ENCODE measurements at places on chromosomes 1 and 21.

DNA sequence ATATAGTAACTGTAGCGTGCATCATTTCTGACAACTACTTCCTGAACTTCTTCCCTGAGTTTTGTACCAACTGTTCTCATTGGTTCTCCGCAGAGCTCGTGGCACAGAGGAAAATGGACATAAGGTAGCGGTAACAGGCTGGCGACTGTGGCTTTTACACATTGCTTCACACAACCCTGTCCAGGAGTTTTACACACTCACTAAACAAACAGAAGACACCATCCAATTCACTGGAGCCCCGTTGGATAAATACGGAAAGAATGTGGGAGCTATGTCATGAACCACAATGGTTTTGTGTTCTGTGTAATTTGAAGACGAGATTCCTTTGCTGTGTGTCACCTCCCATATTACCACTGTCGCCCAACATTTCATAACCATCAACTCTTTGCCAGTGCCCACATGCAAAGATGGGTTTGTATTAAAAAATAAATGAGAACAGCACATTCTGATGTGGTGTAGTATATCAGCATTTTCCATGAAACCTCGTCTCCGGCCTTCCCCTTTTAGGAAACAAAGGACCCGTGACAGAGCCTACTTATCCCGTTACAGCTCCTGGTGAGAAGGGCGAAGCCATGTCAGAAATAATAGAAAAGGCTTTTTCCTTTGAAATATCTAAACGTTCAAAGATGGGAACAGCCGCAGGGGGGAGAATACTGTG lies 47.4 kb upstream of the ENAH start:
- peak; percentile 97 for DNase-seq

GRCh38 chr1:61157468-61157987 lies 75.2 kb downstream of the NFIA start:
- DNase-seq: peak; percentile 70

- DNase-seq: no peak
These were observed 10.8 kb upstream of the MYOG start for GRCh38 chr1:203096566-203096965.

- DNase-seq: peak; percentile 14
These were observed 73.7 kb downstream of the KCNK2 start for GRCh38 chr1:215156232-215156631.

- no peak for DNase-seq
These were observed 12.9 kb downstream of the GPA33 start for GRCh38 chr1:167077128-167077867.

DNA sequence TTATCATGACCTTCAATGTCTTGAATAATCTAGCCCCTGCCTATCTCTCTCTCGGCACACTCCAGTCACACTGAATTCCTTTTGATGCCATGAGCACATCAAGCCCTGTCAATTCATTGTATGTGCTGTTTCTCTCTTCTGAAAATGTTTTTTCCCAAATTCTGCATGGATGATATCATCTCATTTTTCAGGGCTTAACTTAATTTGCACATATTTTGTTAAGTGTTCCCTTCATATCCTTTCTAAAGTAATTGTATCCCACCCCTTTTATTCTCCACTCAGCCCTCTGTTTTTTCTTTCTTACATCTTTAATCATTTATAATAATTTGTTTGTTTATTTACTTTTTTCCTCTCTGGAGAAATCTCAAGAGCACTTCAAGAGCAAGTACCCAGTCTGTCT lies 149.9 kb downstream of the ZNF326 start:
- DNase-seq: no peak

DNA sequence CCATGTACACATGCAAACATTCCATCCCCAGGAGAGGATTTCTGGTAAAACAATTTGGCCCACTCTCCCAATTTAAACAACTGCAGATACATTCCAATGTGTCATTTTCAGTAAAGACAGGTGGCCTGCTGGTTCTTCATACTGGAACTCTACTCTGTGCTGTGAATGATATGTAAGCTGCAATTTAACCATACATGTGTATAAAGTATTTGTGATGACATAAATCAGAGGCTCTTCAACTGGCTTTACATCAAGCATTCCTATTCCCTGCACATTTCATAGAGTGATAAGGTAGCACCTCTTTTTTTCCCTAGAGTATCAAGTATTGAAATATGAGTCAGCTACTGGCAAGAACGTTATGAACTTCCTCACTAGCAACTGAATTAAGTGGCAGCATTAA lies 649.5 kb upstream of the ADGRL2 start:
- DNase-seq: no peak

DNA sequence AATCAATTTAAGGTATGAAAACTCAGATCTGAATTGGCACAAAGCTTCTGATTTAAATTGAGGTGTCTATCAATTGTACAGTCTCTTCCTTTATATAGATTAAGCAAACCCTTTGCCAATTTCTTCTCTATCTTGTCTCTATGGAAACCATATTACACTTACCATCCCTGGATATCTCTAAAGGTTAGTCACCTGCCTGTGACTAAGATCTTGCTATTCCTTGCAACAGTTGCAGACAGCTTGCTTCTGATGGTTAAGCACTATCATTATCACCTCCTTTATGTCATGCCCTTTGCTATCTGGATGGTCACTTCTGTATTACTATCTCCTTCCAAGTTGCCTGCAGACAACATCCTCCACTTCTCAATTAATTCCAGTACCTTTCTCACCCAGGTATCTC lies 998.6 kb upstream of the B3GALT2 start:
- DNase-seq: no peak

DNA sequence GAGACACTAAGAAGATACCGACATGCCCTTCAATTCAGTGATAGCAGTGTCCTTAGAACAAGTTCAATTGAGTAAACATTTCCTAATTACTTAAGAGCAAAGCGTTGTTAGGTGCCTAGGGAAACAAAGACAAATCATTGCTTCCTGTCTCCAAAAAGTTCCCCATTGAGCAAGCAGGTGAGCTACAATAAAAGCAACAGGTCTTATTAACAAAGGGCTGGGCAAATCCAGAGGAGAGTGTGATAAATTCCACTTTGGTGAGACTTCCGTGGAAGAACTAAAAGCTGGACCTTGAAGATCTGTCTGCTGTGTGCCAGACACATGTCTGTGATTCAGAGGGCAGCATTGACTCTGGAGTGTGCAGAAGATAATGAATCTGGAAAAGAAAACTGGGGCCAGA lies 1.9 kb upstream of the TUT4 start:
- peak; percentile 47 for DNase-seq

DNA sequence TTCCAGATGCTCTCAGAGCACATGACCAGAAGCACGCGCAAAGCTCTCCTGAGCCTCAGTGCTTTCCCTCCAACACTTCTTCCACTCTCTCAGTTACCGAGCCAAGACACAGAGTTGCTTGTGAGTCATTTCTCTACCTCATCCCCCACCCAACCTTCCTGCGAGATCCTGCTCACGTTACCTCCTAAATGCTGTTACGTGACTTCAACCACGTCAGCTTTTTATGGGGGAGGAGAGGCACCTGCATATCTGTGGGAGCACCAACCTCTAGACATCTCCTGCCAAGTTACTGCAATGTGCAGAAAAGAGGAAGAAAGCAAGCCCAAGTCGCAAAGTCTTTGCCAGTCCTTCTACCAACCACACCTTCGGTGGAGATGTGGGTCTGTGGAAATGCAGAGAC lies 27.2 kb upstream of the ERG start:
- DNase-seq: no peak

DNA sequence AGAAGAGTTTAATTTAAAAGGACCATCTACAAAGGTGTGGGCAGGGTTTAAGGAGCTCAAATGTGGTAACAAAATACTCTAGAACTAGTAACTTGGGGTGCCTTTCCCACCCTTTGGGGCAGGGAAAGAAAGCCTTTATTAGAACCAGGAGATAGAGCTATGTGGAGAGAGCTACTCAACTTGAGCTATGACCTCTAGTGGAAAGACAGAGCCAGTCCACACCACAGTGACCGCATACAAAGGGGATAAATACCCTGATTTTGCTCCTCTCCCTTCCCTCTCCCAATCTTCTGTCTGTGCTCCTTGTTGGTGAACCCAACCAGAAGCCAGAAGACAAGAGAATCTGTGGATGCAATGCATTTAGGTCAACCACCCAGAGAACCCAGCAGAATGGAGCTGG lies 54.4 kb upstream of the JAK1 start:
- peak; percentile 23 for DNase-seq

DNA sequence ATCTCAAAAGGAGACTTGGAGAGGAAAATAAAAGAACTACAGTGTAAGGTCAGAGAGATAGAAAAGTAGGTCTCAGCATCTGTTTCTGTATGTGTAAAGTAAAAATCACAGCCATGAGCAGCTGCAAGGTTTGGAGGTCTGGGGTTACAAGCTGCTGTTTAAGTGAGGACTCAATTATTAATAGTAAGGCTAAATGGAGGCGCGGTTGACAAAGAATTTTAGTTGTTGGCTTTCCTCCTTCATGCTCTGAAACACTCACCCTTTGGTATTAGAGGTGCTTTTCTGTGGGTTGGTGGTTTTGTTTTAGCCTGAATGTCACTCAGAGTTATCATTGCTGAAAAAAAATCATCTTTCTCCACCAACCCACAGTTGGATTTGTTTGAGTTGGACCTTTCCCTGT lies 59.8 kb upstream of the HAO2 start:
- no peak for DNase-seq

All from amniotic epithelial cell (primary cell).